ENCODE measurements at places on chromosomes 12 and 14.

- DNase-seq, result no peak
Observed at GRCh38 chr12:50706606-50707005, 57.3 kb upstream of the ATF1 start.

- no peak for DNase-seq
Observed at GRCh38 chr12:49543221-49543913, 4.5 kb downstream of the KCNH3 start.

- DNase-seq, result no peak
Observed at GRCh38 chr14:58662018-58662417, 24.3 kb downstream of the DACT1 start.

DNA sequence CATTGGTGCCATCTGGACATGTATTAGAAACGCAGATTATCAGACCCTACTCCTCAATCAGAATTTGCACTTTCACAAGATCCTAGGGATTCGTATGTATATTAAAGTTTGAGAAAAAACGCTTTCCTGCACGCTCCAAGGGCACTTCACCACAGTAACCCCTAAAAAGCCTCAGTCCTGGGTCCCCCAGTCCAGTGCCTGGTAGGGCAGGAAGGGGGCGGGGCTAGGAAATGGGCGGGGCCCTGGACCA is 369 bp downstream of the DEPDC4 start:
- DNase-seq, result peak; percentile 88

GRCh38 chr12:27969624-27970400 is 2.7 kb downstream of the PTHLH start:
- DNase-seq, result no peak

DNA sequence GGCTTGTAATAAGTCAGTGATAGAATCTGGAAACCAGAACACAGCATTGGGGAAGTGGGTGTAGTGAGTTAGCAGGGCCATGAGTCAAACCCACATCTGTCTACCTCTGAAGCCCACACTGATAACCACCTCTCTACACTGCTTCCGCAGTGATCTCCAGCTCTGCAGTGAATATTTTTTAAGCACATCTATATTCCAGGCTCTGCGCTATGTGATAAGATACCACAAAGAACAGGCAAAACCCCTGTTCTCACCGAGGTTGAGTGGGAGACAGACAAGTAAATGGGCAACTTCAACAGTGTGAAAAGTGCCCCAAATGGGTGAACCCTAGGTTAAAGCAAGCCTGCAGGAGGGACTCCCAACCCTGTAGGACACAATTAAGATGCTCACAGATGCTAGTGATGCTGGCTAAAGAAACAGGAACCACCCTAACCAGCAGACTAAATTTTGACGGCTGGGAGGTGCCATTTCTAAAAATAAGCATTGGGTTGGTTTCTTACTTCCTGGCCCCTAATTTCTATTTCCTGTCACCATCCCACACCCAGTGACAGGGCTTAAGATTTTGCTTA is 375.0 kb downstream of the DPF3 start:
- DNase-seq, result no peak

DNA sequence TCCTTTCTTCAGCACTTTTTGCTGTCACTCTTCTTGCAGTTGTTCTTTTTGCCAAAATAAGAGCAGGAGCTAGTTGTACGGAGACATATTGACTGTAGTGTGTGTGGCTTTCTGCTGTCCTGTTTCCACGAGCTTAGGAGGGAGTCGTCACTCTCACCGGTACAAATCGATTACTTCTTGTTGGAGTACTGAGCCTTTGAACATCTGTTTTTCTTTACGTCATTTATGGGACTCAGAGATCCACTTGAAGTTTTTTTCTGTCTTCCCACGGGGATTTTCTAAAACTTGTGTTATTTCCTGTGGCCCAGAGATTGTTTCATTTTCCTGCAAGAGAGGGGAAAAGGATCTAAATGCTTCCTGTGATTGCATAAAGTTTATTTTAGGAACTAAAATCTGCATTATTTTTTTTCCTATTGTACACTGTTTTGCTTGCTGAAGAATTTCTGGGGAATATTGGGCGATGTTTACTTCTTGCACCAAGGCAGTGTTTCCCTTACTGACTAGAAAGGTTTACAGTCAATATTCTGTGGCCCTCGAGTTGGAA is 199.8 kb upstream of the ARHGAP5 start:
- DNase-seq, result no peak

GRCh38 chr12:48817873-48818830 is at the start of gene CACNB3:
TSS of gene CACNB3 (plus strand) at chr12:48818496. CDS start at chr12:48818930, 434 bp downstream.
- peak; percentile 57 for DNase-seq

GRCh38 chr14:61033855-61034254 is 52.8 kb downstream of the SLC38A6 start:
- DNase-seq, result no peak

DNA sequence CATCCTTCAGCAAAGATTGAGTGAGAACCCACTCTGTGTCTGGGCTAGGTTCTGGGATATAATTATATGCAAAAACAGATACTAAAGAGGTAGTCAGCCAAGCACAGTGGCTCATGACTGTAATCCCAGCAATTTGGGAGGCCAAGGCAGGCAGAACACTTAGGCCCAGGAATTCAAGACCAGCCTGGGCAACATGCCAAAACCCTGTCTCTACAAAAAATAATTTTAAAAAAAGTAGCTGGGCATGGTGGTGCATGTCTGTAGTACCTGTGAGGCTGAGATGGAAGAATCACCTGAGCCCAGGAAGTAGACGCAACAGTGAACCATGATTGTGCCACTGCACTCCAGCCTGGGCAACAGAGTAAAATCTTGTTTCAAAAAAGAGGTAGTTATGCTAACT is 237.5 kb upstream of the HMGA2 start:
- DNase-seq, result no peak

GRCh38 chr14:74618078-74618952 is 6.3 kb upstream of the LTBP2 start:
- DNase-seq, result peak; percentile 41

GRCh38 chr12:129844662-129845220 is 59.1 kb downstream of the TMEM132D start:
- no peak for DNase-seq

- no peak for DNase-seq
Observed at GRCh38 chr14:96585672-96586013, 83.5 kb downstream of the PAPOLA start.

DNA sequence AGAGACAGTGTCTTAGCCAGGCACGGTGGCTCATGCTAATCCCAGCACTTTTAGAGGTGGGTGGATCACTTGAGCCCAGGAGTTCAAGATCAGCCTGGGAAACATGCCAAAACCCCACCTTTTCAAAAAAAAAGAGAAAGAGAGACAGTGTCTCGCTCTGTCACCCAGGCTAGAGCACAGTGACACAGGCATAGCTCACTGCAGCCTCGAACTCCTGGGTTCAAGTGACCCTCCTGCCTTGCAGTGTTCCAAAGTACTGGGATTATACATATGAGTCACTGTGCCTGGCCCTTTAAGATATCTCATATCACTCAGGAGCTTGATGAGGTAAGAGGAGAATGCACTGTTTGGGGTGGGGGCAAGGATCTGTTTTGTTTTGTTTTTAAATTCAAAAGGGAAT is 48.1 kb upstream of the LTBP2 start:
- DNase-seq, result no peak

DNA sequence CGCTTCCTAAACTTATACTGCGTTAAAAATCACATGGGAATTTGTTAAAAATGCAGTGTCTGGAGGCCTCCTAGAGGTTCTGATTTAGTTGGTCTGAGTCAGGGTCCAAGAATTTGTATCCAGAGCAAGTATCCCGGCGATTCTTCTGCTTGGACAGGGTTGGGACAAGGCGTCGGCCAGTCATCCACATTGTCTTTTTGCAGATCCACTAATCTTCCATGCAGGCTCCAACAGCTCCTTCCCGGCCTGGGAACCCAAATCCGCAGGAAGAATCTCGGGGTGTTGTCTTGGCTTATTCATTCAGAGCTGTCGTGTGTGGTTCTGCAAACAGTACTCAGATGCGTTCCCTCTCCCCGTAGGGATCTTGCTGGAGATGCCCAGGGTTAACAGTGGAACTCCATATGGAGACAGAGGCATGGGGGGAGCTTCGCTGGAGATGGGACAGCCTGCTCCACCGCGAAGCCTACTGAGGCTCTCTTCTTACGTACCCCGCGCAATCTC is 25.3 kb downstream of the GPRC5D start:
- no peak for DNase-seq

GRCh38 chr12:38745601-38746000 is 159.8 kb downstream of the CPNE8 start:
- DNase-seq, result no peak

GRCh38 chr12:4505376-4505986 is 33.2 kb upstream of the RAD51AP1 start:
- no peak for DNase-seq

DNA sequence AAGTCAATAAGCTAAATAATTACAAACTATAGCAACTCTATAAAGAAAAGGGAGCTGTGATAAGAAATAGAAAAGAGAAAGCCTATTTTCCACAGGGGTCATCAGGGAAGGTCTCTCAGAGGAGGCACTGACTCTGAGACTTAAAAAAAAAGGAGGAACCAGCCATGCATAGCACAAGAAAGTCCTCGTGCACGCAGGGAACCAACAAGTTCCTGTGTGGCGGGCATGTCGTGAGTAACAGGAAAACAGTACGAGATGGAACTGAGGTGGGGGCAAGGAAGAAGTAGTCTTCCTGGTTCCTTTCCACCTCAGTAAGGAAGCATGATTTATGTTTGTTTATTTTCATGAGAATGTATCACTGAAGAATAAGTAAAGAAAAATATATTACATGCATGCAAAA is 367.0 kb upstream of the TMEM132C start:
- DNase-seq, result no peak

DNA sequence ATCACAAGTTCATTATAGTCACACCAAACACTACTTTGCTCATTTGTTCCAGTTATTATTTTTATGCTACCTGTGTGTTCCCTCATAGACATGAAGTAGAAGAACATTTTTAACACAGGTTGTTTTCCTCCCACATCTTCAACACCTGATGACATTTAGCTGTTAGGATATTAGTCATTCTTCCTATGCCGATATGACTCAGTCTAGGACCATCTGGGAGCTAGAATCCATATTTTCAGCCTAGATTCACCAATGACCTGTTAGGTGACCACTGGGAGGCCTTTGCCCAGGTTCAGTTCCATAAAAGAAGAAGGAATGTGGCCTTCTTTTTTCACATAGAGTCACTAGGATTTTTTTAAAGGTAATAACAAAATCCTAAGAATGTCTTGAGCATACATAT is 222.8 kb downstream of the C12orf42 start:
- DNase-seq, result no peak

DNA sequence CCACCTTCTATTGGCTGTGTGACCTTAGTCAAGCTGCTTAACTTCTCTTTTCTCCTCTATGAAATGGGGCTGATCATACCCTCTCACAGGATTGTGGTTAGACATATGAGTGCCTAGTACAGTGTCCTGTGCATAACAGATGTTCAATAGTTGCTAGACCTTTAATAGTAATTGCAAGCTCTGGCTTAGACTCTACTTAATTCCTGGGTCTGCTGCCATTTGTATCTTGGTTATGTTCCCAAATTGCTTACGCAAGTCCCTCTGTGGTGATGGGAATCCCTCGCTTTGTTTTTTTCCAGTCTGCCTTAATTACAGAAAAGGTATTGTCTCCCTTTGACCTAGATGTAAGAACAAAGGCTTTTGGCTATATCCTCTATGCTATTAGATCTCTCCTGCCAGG is 15.1 kb downstream of the SUDS3 start:
- no peak for DNase-seq

- no peak for DNase-seq
Observed at GRCh38 chr12:104546575-104546974, 89.8 kb downstream of the CHST11 start.

DNA sequence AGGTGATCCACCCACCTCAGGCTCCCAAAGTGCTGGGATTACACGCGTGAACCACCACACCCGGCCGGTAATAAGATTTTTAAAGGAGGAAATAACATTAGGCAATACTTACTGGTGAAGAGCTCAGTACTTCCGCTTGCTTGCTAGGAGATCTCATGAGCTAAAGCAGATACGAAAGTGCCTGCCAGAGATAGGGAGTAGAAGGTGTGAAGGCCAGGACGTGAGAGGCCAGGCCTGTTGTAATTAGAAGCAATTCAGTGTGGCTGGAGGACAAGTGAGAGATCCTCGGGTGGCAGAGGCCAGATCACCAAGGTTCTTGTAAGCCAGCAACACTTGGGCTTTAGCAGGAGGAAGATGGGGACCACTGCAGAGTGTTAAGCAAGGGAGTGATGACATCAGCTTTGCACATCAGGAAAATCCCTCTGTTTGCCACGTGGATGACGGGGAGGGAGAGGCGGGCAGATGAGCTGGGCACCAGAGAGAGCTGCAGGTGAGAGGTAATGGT is 7.6 kb downstream of the TECPR2 start:
- no peak for DNase-seq

- DNase-seq, result no peak
Observed at GRCh38 chr14:60800409-60800808, 65.8 kb downstream of the MNAT1 start.

GRCh38 chr14:70317969-70318634 is 41.4 kb downstream of the COX16 start:
- DNase-seq, result no peak

- DNase-seq, result no peak
Observed at GRCh38 chr14:44712024-44712815, 205.1 kb upstream of the FSCB start.

GRCh38 chr14:84029720-84030119 is 1500.2 kb upstream of the FLRT2 start:
- DNase-seq, result no peak

- DNase-seq, result no peak
Observed at GRCh38 chr14:32109676-32110547, 32.8 kb downstream of the ARHGAP5 start.

- DNase-seq, result no peak
Observed at GRCh38 chr12:93393425-93393824, 15.7 kb downstream of the NUDT4 start.

DNA sequence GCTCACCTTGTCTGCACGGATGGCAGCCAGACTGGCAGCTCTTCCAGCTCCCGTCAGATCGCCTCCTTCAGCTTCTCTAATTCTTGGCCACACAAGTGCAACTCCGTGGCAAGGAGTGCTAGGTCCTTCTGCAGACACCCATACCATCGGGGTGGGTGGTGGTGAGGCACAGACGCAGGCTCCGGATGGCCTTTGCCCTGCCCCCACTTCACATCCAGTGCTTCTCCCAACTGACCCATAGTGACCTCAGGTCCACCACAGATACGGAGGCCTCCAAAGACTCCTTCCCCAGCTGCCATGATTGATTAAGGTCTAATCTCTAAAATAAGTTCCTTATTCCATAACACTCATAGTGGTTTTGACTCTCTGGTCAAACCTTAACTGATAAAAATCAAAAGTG is 19.9 kb upstream of the CD27 start:
- no peak for DNase-seq
